ENCODE measurements at places on chromosomes 7 and 10.

DNA sequence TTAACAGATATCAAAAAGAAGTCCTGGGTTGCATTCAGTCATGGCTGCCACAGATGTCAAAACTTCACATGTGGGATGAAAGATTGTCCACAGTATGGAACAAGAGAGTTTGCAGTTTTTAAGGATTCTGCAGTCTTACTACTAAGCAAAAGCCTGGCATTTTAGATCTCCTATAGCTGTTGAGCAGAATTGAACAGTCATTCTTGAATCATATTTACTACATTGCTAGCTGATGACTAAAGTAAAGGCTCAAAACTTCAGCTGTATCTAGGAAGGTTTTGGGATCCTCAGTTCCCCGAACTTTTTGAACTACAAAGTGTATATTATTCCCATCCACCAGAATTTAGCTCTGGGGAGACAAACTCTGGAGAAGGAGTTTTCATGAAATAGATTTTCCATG, 31.0 kb downstream of the BET1 start:
- no peak for DNase-seq

GRCh38 chr10:91694170-91694794, 61.4 kb upstream of the PPP1R3C start:
- no peak for DNase-seq

- DNase-seq, result no peak
Measured at GRCh38 chr7:101373812-101374614, 11.3 kb downstream of the COL26A1 start.

GRCh38 chr10:64486149-64486548, 964.9 kb downstream of the REEP3 start:
- no peak for DNase-seq

DNA sequence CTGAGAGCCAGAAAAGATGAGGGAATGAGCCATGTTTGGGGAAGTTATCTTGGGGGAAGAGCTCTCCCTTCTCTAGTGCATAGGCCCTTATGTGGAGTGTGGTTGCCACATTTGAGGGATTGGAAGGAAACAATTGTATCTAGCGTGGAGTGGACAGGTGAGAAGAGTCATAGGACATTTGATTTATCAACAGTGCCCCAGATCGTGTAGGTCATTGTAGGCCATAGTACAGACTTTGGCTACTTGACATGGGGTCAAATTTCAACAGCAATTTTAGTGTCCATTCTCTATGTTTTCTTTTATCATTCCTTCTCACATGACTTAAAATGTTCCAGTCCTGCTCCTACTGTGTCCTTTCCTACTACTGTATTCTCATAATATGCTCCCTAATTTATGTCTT, 1182.8 kb downstream of the SORCS1 start:
- DNase-seq, result no peak

Data from activated T-cell treated with anti-CD3 and anti-CD28 coated beads for 1 hour (primary cell).